ENCODE measurements at places on chromosomes 5 and 9. TPM values are rescaled to one million over a fixed set of nuclear protein-coding genes. Genes with fewer than 3 reads are reported as not detected.
A peak's percentile ranks its signal among the peaks of the same experiment; 100 is the strongest.

LEAP2 gene
- not detected for total RNA-seq

BARX1 gene
- total RNA-seq = not detected

DNA sequence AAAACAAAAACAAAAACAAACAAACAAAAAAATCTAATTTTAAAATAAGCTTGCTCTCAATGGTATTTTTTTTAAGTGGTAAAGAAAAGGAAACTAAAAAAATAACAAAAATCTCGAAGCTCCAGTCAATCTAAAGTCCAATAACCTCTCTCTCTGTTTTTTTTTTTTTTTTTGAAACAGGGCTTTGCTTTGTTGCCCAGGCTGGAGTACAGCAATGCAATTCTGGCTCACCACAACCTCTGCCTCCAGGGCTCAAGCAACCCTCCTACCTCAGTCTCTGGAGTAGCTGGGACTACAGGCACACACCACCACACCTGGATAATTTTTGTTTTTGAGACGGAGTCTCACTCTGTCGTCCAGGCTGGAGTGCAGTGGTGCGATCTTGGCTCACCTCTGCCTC lies 25.9 kb upstream of the GLDC start:
- no peaks in the 10 kb centered on the region for H3K36me3 ChIP-seq
- DNase-seq = no peak
- H3K27ac ChIP-seq = no peak overlapping the region

DNA sequence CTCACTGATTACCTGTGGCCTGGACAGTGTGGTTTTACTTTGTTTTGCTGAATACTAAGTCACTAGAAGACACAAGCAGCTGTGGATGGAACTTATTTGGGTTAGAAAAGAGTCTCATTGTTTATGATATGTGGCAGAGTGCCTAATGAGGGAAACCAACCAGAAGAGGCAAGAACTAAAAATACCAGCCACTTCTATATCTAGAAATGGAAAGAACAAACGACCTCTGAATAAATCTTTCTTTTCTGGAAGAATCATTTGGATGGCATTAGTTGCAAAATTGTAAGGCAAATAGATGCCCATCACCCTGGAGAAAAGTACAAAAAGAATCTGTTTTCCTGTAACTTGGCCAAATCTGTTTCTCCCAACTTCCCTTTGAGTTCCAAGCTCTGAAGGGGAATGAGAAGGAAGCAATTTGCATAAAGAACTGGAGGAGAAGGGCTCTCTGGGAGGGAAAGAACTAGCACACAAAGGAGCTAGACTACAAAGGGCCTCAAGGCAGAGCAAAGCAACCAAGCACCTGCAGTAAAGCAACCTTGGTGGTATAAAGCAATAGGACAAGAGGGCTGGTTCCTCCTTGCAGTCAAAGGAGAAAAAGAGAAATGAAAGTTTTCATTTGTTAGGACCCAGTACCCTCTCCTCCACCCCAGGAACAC lies 455.4 kb downstream of the CAAP1 start:
- no peak overlapping the region for H3K27ac ChIP-seq
- no peak overlapping the region for H3K4me3 ChIP-seq
- no peaks in the 10 kb centered on the region for H3K36me3 ChIP-seq
- H3K4me1 ChIP-seq = no peaks in the 10 kb centered on the region

DNA sequence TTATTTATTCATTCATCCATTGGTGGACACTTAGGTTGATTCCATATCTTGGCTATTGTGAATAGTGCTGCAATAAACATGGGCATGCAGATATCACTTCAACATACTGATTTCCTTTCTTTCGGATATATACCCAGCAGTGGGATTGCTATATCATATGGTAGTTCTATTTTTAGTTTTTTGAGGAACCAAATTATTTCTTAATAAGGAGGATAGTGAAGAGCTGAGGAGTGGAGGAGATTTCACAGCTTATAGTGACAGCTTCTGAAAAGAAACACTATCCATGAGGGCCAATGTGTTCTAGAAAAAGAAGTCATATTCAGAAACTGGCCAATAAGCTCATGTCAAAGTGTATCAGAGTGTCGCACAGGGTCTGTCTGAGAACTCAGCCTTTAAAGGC lies 183.3 kb downstream of the SEC61B start:
- DNase-seq = no peak
- H3K27ac ChIP-seq = no peak overlapping the region
- H3K4me1 ChIP-seq = no peaks in the 10 kb centered on the region
- H3K27me3 ChIP-seq = no peaks in the 10 kb centered on the region
- H3K36me3 ChIP-seq = no peaks in the 10 kb centered on the region

- H3K4me3 ChIP-seq = no peak overlapping the region
- H3K36me3 ChIP-seq = no peaks in the 10 kb centered on the region
- peak overlapping the region; percentile 4 for H3K27ac ChIP-seq
- no peaks in the 10 kb centered on the region for H3K27me3 ChIP-seq
- H3K4me1 ChIP-seq = peaks cover 32% of the 10 kb centered on the region
- no peak for DNase-seq
Observed at GRCh38 chr5:172573120-172573882, 67.8 kb upstream of the NEURL1B start.

GRCh38 chr9:126126807-126127206 lies 199.8 kb upstream of the MVB12B start:
- peaks cover 31% of the 10 kb centered on the region for H3K4me1 ChIP-seq
- no peak overlapping the region for H3K27ac ChIP-seq
- H3K27me3 ChIP-seq = peaks cover 3% of the 10 kb centered on the region
- H3K4me3 ChIP-seq = no peak overlapping the region
- no peaks in the 10 kb centered on the region for H3K36me3 ChIP-seq

Data from esophagus muscularis mucosa (tissue), 4 donors.